ENCODE measurements at places on chromosomes 7 and 10.
A peak's percentile ranks its signal among the peaks of the same experiment; 100 is the strongest.

GRCh38 chr7:4724648-4725013, 42.5 kb downstream of the FOXK1 start:
- DNase-seq = no peak

DNA sequence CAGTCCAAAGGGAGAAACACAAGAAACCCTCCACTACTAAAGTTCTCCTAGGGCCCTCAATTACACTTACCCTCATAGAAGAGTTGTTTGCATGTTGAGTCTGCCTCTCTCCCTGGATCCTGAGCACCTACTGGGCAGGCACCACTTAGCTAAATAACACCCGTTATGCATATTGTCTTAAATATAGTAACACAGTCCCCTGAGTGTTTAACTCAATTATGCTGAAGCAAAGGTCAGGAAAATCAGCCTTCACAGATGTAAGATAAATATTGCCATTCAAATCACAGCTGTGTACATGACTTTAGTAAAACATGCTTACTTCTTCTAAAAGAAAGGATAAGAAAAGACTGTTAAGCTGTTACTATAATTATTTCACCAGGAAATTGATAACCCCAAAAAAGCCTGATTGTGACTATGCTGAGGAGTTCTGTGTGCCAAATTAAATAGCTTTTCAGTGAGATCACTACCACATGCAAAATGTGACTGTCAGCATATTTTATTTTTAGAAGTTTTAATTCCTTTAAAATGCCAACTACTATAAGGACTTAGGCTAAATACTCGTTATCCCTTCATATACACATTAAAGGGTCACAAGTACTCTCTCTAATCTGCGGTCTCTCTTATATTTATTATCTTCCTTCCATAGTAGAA, 733.9 kb upstream of the PHF14 start:
- DNase-seq = peak; percentile 90

- no peak for DNase-seq
Measured at GRCh38 chr7:29479301-29480200, 84.1 kb upstream of the PRR15 start.

DNA sequence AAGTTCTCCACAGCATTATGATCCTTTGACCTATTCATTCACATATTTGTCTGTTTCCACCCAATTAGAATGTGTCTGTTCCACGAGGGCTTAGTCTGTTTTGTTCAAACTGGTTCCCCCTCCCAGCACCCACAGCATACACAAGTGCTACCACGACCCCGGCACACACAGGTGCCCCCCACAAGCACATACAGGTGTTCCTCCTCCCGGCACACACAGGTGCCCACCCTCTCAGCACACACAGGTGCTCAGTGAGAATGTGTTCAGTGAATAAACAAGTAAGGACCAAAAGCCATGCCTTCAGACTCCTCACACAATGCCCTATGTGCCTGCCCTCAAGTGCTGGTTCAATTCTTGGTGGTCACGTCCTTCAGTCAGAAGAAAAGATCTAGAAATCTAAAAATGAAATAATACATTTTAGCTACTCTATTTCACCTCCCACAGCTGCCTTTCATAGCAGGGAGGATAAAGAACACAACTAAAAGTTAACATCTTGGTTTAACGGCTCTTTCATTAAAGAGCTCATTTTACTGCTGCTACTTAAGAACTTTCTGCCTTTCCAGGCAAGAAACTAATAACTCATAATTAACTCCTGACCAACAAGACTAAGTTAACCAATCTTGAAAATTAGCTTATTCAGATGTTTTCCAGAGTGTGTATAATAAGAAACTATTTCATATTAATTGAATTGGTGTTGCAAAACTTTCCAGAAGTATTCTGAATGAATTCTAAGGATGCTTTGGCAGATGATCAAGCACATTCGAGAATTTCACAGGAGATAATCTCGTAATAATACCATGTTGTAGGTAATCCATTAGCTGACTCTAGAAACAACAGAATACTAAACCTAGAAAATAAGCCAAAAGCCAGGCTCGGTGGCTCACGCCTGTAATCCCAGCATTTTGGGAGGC, 2.3 kb downstream of the DNMBP start:
- DNase-seq = no peak

DNA sequence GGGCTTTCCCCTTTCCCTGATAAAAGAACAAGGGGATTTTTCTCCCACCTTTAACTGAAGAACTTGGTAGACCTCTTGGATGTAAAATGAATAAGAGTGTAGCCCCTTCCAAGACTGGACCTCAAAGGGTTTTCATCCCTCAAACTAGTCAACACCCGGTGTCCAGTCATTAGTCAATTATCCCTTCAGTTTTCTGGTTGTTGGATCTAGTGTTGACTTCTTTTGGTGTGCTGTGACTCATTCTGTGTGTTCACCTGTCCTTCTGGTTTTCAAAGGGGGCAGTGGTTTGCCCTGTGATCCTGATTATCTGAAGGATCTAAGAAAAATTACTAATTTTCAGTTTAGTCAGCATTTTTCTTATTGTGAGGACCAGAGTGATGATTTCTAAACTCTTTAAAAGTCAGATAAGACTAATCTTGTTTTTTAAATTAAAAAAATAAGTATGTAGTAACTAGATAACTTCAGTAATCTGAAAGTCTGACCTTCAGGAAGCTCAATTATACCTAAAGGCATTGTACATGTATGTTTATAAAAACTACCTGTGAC, 583.5 kb downstream of the CNTNAP2 start:
- DNase-seq = no peak

GRCh38 chr10:8416760-8417159, 362.3 kb downstream of the GATA3 start:
- no peak for DNase-seq

DNA sequence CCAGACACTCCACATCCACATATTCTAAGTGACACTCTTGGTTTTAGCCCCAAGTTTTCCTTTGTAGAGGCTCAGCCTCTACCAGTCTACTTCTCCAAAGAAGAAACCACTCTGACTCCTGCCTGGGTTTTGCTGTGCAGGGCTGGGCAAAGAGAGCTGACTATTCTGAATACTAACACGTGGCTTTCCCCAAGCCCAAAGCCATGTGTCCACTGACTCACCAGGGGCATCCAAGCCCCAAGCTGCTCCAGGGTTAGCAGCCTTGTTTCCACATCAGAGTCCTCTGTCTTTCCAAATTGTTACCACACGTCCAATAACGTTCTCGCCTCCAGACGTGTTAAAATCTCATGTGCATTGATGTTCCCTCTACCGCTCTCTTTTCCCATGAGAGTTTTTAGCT, 8.7 kb downstream of the GALNTL5 start:
- no peak for DNase-seq

DNA sequence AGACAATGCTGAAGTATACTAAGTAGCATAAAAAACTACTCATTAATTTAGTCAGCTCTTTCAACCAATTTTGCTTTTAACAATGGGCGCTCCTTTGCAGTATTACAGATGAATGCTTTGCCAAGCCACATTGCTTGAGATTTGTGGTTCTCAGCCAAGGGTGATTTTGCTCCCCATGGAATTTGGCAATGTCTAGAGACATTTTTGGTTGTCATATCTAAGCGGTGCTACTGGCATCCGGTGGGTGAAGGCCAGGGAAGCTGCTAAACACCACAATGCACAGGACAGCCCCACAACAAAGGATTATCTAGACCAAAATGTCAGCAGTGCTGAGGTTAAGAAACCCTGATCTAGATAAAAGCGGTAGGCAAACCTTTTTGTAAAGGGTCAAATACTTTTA, 112.0 kb downstream of the UBE2H start:
- DNase-seq = no peak

DNA sequence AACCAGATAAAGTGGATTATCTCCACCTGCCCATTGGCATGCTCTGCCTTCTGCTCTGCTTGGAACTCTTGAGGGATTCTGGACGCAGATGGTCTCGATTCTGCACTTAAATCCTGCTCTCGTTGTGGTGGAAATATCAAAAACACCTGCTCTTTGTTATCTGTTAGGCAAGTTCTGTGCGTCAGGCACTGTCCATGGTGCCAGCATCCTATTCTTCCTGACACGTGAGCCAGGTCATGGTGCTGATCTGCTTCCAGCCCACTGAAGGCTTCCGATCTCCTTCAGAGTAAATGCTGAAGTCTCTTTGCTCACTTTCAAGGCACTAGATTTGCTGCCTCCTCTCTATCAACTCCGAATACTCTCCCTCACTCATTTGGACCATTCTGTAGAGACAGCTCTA, 505.6 kb downstream of the HTR7 start:
- DNase-seq = no peak

GRCh38 chr7:151586531-151587260, 67.0 kb upstream of the RHEB start:
- DNase-seq = no peak

- no peak for DNase-seq
Measured at GRCh38 chr10:78876449-78876848, 192.3 kb upstream of the ZMIZ1 start.

DNA sequence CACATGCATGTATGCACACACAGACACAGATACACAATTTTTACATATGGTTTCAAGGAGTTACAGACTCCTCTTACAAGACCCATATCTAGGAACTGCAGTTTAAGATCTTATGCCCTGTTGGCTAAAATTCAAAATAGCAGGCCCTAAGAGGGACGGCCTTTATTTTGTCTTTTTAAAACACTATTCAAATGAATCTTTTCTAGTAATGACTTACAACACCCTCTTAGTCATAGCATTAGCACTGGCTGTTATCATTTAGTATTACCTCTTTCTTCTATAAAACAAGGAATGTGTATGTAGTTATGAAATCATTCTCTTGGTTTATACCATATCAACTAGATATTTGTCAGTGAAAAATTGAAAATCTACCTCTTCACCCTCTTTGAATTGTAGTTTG, 15.3 kb downstream of the PAPSS2 start:
- DNase-seq = no peak

GRCh38 chr10:43737003-43737402, 88.3 kb upstream of the ZNF32 start:
- no peak for DNase-seq

DNA sequence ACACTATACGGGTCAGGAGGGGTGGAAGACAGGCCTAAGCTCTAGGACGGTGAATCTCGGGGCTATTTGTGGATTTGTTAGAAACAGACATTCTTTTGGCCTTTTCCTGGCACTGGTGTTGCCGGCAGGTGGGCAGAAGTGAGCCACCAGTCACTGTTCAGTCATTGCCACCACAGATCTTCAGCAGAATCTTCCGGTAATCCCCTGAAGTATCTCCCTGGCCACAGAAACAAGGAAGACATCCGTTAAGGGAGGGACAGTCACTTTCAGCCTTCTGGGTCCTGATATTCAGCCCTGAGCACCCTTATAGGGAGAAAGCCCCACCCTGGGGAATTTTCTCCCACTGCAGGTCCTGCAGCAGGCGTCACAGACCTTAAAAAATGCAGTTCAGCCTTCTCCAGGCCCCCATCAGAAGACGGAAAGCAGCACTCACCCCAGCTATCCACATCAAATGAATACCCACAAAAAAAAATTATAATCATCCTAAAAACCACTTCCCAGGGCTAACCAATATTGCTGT, 23.2 kb downstream of the PLAC9 start:
- DNase-seq = no peak

DNA sequence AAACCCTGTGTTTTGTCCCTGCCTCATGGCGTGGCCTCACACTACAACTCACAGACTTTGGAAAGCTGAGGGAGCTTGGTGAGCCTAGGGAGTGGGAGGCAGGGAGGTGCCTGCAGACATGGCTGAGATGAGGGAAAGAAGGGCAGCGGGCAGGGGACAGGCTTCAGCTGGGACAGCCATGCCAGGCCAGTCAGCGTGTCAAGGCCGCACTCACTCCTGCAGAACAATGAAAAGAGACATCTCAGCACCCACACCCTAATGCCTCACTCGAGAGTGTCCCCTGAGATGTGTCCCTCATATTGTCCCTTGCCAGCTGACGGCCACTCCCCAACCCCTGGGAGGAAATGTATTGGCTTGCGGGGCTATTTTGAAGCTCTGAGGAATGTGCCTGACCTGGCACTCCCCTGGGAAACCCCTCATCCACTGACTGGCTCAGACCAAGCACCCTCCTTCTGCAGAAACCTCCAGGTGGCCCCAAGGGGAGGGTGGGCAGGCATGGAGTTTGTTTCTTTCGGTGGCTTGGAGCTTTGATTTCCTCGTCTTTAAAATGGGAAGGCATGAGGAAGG, 31.6 kb downstream of the SH3PXD2A start:
- DNase-seq = no peak

DNA sequence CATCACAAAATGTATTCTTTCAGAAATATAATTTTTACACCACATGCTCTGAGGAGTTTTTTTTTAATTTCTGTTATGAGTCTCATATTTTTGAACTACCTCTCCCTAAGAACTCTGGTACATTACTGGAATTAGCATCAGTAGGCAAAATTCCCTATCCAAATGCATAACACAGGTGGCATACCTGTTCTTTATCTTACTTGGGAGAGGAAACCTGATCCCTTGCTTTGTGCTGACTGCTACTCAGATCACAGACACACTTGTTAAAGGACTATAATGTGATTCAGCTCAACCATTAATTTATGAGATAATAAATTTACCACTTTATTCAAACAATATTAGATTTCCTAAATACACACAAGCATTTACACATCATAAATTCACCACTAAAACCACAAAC, 617.2 kb downstream of the GRM8 start:
- DNase-seq = no peak

DNA sequence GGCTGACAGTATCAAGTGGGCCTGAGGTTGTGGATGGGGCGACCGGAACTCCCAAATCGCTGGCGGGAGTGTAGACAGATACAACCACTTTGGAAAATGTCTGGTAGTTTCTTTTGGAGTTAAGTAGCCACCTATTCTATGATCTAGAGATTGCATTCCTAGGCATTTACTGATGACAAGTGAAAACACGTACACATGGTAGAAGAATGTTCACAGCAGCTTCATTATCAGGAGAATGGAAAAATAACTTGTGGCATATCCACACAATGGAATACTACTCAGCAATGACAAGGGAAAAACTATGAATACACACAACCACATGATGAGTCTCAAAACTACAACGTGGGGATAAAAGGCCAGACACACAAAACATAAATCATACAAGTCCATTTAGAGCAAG, 146.0 kb downstream of the MYOF start:
- no peak for DNase-seq

GRCh38 chr10:92740762-92741161, 51.0 kb downstream of the HHEX start:
- no peak for DNase-seq

- DNase-seq = no peak
Measured at GRCh38 chr10:119919271-119919670, 26.7 kb downstream of the SEC23IP start.

GRCh38 chr7:80847895-80848294, 71.0 kb downstream of the SEMA3C start:
- DNase-seq = no peak

All from NCI-H1436 treated with DMSO at 0.1 percent for 48 hours (cell line).